ENCODE measurements at places on chromosomes 1 and 21. TPM values are rescaled to one million over a fixed set of nuclear protein-coding genes. Genes with fewer than 3 reads are reported as not detected.

Gene INSRR
- not detected for total RNA-seq

DNA sequence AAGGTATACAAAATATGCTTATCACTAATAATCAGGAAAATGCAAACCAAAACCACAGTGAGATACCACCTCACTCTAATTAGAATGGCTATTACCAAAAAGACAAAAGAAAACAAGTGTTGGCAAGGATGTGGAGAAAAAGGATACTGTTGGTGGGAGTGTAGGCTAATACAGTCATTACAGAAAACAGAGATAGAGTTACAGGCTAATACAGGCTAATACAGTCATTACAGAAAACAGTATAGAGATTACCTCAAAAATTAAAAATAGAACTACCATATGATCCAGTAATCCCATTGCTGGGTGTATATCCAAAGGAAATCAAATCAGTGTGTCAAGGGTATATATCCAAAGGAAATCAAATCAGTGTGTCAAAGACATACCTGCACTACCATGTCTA, 238.4 kb downstream of the PLPP3 start:
- no peak for DNase-seq

- DNase-seq, result no peak
Observed at GRCh38 chr1:35762141-35762540, 7.6 kb downstream of the CLSPN start.

- no peak for DNase-seq
Observed at GRCh38 chr1:87435484-87435883, 106.8 kb downstream of the LMO4 start.

- DNase-seq, result peak; percentile 72
Observed at GRCh38 chr1:205766038-205766437, 9.2 kb downstream of the RAB29 start.

- no peak for DNase-seq
Observed at GRCh38 chr1:23423415-23424292, 894 bp downstream of the TCEA3 start.

- DNase-seq, result no peak
Observed at GRCh38 chr1:99004861-99005442, at the start of gene PLPPR5. Gene PLPPR5, minus strand, starts transcription at chr1:99004861. Its CDS starts 190 bp downstream, at chr1:99004671.

- DNase-seq, result no peak
Observed at GRCh38 chr1:13228343-13228781, 2.4 kb upstream of the PRAMEF18 start.

- DNase-seq, result no peak
Observed at GRCh38 chr1:76827066-76827465, 40.2 kb upstream of the ST6GALNAC5 start.

Gene NPL
- 0.36 TPM for total RNA-seq

- no peak for DNase-seq
Observed at GRCh38 chr1:46536527-46536926, 14.9 kb downstream of the KNCN start.

- DNase-seq, result no peak
Observed at GRCh38 chr21:17081193-17081592, 431.6 kb upstream of the CXADR start.

DNA sequence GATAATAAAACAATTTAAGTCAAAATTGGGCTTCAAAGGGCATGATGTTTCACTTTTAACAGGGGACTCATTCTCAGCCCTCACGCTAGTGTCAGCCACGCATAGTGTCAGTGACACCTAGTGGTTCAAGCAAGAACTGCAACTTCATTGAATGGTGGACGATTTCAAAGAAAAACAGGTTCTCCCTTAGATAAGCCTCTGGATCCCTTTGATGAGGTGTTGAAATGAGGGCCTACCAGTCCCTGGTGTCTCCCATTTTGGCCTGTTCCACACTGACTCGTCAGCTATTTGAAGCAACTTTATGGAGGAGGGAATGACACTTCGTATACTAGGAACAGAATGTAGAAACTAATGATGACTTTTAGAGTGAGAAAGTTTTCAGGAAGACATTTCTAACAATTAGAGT, 56.2 kb downstream of the FCRL5 start:
- peak; percentile 23 for DNase-seq

GRCh38 chr1:73160759-73161158, 878.4 kb upstream of the NEGR1 start:
- DNase-seq, result no peak
